ENCODE measurements at places on chromosomes 6 and 20.

- DNase-seq = no peak
Measured at GRCh38 chr6:90494067-90494780, 92.6 kb downstream of the MAP3K7 start.

DNA sequence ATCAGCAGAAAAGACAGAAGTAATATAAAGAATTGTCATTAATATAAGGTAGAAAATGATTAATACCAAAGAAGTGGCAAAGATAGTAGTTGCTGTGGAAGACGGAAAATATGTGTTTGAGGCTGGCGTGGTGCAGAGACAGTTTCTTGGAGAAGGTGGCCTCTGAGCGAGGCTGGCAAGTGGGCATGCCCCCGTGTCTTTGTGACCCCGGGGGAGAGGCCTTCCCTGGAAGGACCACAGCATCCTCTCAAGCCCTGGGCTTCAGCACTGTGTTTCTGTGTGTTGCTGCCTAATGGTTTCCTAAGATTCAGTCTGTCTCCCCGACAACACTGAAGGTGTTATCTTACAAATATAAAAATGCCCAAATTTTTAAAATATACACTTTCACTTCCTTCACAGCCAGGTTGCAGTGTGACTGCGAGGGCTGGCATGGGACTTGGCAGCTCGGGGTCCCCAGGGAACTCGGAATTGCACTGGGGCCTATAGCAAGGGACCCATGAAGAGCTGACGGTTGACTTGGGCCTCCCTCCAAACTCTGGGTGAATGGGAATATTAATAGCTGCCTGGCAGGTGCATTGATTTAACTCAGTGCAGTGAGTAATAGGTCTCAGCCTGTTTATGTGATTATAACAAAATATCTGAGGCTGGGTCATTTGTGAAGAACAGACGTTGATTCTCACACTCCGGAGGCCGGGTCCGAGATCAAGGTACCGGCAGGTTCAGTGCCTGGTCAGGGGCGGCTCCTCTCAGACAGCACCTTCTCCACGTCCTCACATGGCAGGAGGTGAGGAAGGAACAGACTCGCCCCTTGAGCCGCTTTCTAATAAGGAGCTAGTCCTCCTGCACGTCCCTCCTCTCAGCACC lies 47.4 kb upstream of the AFDN start:
- no peak for DNase-seq

DNA sequence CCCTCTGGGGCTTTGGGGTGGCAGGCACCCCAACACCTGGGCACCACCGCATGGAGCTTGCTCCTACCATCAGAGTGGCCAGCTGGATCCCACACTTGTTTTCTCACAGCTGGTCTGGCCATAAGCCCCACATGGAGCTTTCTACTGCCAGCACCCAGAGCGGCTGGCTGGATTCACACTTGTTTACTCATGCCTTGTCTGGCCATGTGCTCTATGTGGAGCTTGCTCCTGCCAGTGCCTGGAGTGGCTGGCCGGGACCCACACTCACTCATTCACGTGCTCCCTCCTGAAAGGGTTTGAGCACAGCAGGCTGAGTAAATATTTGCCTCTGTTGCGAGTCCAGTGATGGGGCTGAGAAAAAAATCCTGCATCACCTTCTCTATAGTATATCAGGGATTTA lies 487.0 kb downstream of the CD109 start:
- DNase-seq = no peak

GRCh38 chr6:126812651-126813050 lies 305.8 kb upstream of the RSPO3 start:
- no peak for DNase-seq

GRCh38 chr6:40640599-40641227 lies 53.5 kb upstream of the LRFN2 start:
- no peak for DNase-seq

DNA sequence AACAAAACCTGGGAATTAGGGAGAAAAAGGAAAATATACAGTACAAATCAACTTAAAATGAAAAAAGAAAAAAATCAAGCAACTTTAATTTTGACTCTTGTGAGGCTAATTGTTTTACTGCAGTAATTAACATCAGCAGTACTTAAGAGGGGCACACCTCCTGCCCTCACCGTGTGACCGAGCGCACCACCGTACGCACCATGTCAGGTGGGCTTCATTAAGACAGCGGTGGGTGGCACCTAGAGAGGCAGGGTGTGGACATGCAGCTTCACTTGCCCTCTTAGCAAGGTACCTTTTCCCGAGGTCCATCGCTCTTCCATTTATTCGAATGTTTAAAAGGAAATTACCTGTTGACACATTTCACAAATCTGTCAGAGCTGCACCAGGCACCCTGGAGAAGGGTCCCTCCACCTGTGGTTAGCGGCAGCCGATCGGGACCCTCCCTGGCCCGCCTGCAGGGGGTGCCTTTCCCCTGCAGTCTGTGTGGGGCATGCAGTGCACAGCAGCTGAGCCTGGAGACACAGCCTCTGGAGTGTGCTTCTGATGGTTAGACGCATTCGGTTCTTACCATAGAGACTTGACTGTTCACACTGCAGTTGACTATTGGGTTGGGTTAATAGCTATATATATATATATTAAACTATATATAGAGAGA lies 184.1 kb downstream of the TMEM242 start:
- no peak for DNase-seq

DNA sequence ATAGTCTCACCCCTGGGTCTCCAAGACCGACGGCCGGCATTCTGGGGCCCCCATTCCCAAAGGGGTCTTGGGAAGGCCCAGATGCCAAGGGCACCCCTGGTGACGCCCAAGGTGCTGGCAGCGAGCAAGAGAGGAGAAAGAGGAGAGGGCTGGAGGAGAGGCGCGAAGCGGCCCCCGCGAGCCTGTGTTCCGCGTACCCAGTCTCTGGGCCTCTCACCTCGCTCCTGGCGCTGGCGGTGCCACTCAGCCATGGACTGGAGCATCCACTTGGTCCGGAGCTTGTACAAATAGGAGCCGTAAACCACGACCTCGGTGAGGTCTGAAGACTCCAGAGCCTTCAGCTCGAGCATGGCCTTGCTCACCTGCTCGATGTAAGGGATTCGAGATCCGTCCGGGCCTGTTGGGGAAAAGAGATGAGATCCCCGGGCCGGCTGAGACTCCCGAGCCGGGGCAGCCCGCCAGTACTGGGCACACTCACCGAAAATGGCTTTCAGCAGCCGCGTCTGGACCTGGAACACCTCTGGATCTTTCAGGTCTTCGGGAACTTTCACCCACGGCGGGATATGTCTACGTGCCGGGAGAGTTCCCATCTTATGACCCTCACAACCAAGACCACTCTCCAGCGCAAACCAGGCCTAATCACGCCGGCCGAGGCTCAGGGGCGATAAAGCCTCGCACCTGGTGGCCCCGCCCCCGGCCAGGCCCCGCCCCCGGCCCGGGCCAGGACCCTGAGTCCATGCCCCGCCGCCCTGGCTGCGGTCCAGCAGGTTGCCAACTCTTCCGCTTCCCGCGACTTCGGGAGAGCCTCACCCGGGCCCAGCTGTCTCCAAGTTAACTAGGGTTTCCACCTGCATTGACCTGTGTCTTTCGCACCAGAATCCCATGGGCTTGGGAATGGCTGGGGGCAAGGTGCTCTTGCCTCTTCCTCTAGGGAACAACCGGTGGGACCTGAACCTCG lies at the start of gene DPPA5:
Gene DPPA5, minus strand, starts transcription at position 641 of the 958 bp plus-strand sequence. Its CDS starts 51 bp downstream, at position 590.
- no peak for DNase-seq

GRCh38 chr20:64053841-64054661 lies 4.6 kb upstream of the SOX18 start:
- no peak for DNase-seq

GRCh38 chr6:33995309-33996119 lies 150.4 kb downstream of the GRM4 start:
- DNase-seq = no peak

DNA sequence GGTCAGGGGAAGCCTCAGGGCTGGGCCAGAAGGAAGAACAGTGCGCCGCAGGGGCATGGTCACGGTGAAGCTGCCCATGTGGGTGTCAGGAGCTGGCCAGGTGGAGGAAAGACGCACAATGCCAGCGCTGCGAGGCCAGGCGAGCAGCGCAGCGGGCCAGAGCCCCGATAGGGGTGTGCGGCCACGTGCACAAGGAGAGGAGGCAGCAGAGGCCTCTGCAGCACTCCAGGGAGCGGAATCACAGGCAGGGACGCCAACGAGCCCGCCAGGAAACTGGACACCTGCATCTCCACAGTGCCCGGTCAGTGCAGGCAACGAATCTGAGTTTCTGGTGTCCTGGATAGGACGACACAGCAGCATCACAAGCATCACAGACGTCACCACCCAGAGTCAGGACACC lies 35.7 kb downstream of the TAF4 start:
- no peak for DNase-seq

GRCh38 chr20:52010541-52010940 lies 181.0 kb downstream of the ZFP64 start:
- no peak for DNase-seq

DNA sequence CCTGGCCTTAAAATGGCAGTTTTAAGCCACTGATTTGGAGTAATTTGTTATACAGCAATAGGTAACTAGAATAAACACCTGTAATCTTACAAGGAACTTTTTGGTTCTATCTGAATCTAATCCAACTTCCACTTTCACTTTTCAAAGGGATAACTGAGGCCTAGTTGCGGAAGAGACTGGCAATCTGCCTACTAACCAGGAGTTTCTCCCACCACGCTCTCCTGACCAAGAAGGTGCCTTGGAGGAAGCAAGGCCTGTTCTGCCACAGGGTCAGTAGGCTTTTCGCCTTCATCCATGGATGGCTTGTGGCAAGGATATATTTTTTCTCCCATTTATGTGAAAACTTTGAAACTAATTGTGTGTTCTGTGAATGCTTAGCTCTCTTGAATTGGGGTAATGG lies 12.9 kb upstream of the MYBL2 start:
- no peak for DNase-seq

DNA sequence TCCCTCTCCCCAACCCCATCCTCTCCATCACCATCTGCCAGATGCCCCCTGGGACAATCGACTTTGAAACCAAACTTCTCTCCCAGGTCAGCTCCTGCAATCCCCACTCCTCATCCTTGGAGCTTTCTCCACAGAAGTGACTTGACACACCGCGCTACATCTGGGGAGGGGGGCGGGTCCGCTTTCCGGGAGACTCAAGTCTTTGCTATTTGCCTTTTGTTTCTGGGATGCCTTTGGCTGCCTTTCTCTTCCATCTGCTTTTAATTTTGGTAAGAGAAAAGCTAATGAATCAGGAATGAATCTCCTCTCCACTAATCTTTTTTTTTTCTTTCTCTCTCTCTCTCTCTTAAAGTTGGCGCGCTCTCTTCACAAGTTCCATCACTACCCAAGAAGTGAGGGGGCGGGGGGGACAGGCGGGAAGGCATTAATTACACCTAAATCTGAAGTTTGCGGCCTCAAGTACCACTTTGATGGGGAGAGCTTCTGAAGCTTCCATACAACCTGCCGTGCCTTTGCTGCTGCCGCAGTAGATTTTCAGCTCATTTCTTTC lies 664 bp upstream of the TPBG start:
- no peak for DNase-seq

GRCh38 chr6:53651764-53652401 lies 13.7 kb downstream of the KLHL31 start:
- peak; percentile 57 for DNase-seq

- DNase-seq = no peak
Measured at GRCh38 chr6:125939791-125940190, 16.8 kb upstream of the HINT3 start.

DNA sequence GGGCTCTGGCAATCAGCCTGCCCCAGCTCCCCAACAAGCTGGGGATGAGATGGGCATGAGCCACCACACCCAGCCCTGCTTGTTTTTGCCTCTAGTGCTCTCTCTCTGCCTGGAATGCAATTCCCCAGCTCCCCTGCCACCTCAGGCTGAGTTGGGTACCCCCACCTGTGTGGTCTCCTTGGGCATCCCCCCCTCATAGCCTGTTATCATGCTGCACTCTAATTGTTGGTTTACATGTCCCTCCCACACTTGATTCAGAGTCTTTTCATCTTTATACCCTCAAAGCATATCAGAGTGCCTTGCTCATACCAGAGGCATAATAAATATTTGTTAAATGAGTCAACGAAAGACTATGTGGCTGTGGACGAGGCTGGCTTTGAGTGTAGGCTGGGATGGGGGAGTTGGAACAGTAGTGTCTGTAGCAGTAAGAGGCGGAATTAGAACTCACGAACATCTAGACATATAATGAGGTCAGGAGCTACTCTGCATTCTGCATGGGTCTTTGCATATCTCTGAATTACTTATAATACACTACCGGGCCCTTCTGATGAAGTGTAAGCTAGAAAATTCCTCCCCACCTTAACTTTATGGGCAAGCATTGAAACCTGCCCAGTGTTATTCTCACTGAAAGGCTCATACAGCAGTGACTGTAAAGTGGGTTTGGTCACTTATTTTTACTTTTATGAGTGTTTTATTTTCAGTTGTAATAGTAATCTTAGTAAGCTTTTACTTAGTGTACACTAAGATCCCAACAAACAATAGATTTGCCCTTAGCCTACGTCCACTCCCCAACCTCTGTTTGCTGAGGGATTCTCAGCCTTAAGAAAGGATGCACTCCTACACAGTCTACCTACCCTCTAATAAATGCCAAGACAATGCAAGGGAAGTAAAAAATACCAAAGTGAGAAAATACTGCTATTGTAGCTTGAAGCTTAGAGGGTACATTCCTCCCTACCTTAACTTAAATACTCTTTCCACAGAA lies 58.7 kb downstream of the EDN1 start:
- DNase-seq = no peak

DNA sequence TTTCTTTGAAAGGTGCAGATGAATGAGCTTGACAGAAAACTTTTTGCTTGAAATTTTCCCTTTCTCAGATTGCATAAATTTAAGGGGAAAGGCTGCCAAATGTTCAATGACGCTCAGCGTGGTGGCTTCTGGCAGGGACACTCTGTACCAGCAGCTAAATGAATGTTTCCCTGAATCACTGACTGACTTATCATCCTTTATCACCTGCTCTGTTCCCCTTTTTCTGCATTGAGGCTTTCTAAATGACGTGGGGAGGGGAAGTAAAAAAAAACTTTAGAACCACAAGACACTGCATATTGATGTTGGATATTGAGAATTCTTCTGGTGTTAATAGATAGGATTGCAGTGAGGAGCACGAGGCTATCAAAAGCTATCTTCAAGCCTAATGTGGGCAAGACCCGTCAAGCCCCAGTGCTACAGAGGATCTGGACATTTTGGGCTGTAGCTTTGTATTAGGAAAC lies 46.9 kb upstream of the ENPP5 start:
- no peak for DNase-seq

GRCh38 chr6:93896081-93896480 lies 476.7 kb upstream of the EPHA7 start:
- DNase-seq = no peak

DNA sequence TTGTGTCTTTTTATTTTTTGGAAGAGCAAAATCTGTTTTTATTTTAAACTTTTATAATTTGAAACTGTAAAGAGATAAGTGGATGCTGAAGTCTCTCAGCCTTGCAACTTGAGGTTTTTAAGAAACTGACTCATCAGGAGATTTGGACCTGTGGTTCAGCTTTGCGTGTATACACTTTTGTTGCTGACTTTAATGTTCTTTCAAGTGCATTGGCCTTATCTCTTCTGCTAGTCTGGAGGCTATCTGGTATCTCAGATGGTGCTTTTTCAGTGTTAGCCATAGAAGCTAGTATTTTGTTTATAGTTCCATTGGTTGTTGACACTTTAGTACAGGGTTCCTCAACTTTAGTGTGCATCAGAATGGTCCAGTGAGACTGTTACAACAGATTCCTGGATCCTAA lies 504.0 kb upstream of the SPTLC3 start:
- DNase-seq = no peak

GRCh38 chr20:63739130-63740069 lies at the start of gene SLC2A4RG:
TSS of gene SLC2A4RG (plus strand) at chr20:63739776. CDS start at chr20:63739913, 137 bp downstream.
- DNase-seq = peak; percentile 51
